CMK (cell line): ENCODE measurements at places on chromosomes 2 and 18.

- no peak for DNase-seq
Measured at GRCh38 chr18:45660746-45661145, 45.5 kb downstream of the SLC14A2 start.

- no peak for DNase-seq
Measured at GRCh38 chr2:219178377-219179175, 501 bp downstream of the RETREG2 start.

GRCh38 chr2:16332681-16333557 lies 332.7 kb downstream of the CYRIA start:
- DNase-seq: no peak

- DNase-seq: no peak
Measured at GRCh38 chr2:175188761-175189160, 7.3 kb upstream of the ATP5MC3 start.

GRCh38 chr2:218395090-218395444 lies 4.6 kb upstream of the CTDSP1 start:
- no peak for DNase-seq

DNA sequence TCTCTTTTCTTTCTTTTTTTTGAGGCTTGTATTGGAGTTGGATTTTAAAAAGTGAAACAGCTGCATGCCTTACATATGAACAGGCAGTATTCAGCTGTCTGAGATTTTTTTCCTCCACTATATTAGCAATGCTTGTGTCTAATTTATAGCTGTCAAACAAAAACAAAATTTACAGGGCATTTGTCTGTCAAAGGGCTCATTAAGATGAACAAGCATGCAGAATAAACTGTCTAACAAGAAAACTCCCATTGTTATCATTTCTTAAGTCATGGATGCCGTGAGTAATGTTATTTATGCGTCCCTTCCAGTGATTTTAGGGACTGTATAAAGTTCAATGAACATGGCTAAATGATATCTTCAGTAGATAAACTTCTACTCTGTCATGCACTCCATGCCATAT lies 674.7 kb downstream of the PLCL1 start:
- no peak for DNase-seq

DNA sequence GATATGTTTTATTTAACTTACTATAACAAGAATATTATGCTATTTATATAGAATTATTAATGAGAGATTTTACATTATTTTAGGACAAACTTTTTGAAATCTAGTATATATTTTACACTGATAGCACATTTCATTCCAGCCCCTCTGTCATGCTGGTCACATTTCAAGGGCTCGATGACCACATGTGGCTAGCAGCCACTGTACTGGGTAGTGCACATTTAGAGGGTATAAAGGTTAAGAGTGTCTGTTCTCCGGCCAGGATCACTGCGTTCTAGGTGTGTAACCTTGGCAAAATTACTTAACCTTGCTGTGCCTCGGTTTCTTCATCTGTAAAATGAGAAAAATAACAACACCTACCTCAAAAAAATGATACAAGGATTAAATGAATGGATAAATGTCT lies 87.2 kb upstream of the TNP1 start:
- DNase-seq: no peak

DNA sequence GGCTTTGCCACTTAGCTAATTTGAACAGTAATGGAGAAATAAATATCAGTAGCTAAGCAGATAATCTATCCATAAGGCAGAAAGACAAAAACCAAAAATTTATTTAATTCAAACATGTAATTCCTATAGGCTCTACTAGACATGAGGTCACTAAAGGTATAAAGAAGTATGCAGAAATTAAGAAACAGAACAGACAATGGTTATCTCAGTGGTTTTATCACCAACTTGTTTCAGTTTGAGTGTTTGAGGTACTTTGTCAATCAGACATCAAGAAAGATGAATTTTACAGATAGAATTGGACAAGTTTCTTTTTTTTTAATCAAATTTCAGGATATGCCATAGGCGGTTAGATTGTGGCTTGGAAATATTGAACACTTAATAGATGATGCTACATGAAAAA lies 67.4 kb upstream of the ZEB2 start:
- no peak for DNase-seq
